H1 (cell line): ENCODE measurements at places on chromosomes 6 and 20.

GRCh38 chr6:144418959-144419545 lies 133.9 kb downstream of the UTRN start:
- peaks cover 9% of the 10 kb centered on the region for H3K4me1 ChIP-seq
- DNase-seq: no peak
- H3K27me3 ChIP-seq: no peaks in the 10 kb centered on the region
- no peak overlapping the region for H3K4me3 ChIP-seq
- no peaks in the 10 kb centered on the region for H3K36me3 ChIP-seq

DNA sequence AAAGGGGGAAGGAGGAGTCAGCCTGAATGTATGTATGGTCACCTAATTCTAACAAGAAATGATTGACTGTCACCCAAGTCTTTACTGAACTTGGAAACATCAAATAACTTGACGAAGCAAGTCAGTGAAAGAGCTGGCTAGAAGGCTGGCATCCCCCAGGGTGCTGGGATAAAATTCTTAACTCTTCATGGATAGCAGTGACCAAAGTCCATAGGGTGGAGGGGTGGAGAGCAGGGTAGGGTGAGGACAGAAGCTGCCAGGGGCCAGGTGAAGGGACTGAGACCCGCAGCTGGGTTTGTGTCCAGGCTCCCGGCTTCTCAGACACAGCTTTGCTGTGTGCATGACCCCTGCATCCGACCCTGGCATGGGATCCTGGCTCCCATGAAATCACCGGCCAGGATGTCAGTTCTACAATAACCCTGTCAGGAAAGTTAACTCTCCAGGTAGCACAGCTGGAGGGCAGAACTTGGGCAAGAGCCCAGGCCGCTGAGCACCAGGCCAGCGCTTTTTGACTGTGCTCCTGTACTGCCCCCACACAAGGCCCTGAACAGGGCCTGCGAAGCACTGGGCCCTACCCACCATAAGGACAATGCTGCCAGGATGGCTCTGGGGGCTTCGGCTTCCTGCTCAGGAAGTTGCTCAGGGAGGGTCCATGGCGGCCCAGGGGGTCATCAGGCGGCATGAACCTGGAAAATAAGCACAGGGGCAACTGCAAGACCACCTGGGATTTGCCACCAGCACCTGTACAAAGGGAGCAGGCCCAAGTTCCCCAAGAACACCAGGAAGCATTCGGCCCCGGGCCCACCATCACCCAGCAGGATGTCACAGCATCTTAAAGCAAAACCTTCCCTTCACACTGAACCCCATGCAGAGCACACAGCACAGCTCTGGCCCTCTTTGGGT lies 32.5 kb downstream of the ZC3H12D start:
- H3K27me3 ChIP-seq: peaks cover 31% of the 10 kb centered on the region
- no peak for DNase-seq
- no peaks in the 10 kb centered on the region for H3K4me1 ChIP-seq
- no peak overlapping the region for H3K4me3 ChIP-seq

DNA sequence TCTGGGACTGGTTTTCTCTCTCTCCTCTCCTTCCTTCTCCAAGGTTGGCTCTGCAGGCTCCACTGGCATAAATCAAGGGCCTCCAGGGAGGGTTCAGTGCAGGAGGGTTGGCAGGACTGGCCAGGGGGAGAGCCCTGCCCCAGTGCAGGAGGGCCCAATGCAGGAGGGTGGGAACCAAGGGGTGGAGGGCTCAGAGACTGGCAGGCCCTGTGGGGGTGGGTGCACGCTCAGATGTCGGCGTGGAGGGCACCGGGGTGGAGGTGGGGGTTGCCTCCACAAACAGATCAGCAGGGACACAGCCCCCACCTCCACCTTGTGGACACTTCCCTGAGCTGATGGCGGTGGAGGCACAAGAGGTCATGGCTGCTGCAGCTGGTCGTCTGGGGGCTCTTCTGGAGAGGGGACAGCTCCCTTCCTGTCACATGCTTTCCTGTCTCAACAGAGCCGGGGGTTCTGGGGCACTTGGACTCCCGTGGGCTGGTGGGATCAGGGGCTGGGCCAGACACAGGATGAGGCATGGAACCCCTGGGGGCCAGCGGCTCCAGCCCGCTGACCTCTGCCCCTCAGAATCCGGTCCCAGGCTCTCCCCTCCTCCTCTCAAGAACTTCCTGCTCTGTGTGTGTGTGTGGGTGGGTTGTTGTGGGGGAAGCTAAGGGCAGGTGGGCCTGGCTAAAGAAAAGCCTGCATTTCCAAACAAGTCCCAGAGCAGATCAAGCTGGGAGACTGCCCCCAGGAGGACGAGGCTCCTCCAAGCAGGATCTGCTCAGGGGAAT lies 2.7 kb upstream of the ABHD16B start:
- peaks cover 47% of the 10 kb centered on the region for H3K4me1 ChIP-seq
- H3K4me3 ChIP-seq: no peak overlapping the region
- no peaks in the 10 kb centered on the region for H3K27me3 ChIP-seq
- peak; percentile 67 for DNase-seq
- no peak overlapping the region; the same call in 1 of the 2 replicates for H3K27ac ChIP-seq
- no peaks in the 10 kb centered on the region for H3K36me3 ChIP-seq

DNA sequence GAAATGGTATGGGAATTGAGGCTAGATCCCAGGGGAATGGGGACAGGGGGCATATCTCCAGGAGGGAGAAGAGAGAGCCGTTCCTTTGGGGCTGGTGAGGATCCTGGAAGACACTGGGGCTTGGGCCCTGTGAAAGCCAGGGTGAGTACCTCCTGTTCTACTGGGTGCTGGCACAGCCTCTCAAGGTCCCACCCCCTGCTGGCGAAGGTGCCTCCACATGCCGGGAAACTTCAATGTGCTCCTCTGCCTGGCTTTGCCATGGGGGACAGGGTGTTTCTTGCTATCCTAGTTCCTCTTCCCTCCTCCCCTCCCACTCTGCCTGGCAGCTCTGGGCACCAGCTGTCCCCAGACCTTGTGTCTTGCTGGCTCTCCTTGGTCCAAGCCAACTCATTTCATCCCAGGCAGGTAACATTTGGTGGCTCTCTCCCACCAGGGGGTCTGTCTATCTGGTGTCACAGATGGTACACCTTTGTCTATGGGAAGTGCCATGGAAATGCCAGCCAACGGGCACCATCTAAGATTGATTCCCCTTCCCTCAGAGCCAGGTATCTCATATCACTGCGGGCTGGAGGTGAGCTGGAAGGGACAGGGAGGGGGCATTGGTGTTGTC lies 56.8 kb downstream of the MDGA1 start:
- no peaks in the 10 kb centered on the region for H3K4me1 ChIP-seq
- no peak for DNase-seq
- no peak overlapping the region for H3K27ac ChIP-seq
- H3K36me3 ChIP-seq: no peaks in the 10 kb centered on the region
- no peak overlapping the region for H3K4me3 ChIP-seq

DNA sequence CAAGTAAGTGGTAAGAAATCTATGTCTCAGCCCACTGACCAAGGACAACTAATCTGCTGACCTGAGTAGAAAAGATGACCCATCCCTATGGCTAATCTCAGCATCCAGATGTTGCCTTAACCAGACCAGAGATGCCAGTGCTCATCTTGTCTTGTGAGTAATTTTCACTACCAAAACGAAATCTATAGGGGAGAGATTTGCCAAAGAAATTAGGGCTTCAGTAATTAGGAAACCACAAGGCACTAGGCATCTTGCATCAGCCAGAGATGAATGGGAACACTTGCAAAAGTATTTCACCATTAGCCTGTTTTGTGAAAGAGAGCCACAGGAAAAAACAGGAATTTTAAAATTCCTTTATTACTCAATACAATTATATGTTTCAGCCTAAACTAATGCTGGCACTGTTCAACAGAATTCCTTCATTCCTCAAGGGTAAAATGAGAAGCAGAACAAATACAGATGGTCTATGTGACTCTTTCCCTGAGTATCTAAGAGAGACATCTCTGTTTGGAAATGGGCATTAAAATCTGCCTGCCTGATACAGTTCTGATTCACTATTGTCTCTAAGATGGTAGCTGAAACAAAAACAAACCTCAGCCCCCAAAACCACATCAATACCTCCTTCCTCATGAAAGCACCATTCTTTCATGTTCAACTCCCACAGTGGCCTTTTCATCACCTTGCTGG lies 87.8 kb downstream of the GMDS start:
- H3K4me1 ChIP-seq: peaks cover 3% of the 10 kb centered on the region; the same call in 1 of the 2 replicates
- DNase-seq: no peak
- H3K4me3 ChIP-seq: no peak overlapping the region
- no peaks in the 10 kb centered on the region for H3K36me3 ChIP-seq

DNA sequence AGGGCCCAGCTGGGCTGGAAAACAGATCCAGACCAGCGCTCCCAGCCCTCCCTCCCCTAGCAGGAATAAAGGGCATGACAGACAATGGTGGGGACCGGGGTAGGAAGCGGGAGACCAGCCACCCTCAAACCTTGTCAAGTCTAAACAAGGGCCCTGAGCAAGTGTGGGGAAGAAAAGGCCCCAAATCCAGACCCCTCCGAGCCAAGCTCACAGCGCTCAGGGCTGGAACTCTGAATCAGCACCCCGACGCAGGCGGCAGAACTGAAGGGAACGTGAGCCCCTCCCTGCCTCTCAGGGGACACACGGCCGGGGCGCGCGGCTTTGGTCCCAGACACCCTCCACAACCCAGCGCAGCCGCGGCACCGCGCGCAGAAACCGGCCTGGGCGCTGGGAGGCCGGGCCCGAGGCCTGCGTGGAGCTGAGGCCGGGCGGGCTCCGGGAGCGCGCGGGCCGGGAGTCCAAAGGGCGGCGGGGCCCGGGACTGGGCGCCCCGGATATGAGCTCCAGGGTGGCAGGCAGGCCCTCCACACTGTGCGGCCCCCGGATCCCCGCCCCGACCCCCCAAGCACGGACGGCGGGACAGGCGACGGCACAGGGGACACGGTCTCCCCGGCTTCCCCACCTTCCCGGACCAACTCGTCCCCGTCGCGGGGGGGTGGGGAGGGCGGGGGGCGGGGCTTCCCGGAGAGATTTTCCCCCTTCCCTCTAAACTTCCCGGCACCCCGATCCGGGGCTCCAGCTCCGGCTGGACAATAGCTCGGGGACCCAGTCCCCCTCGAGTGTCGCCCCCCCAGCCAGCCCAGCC lies 641 bp downstream of the TEAD3 start:
- H3K4me3 ChIP-seq: peak overlapping the region; percentile 50
- DNase-seq: no peak
- H3K4me1 ChIP-seq: peaks cover 36% of the 10 kb centered on the region
- H3K36me3 ChIP-seq: no peaks in the 10 kb centered on the region
- H3K27me3 ChIP-seq: no peaks in the 10 kb centered on the region
- no peak overlapping the region for H3K27ac ChIP-seq

DNA sequence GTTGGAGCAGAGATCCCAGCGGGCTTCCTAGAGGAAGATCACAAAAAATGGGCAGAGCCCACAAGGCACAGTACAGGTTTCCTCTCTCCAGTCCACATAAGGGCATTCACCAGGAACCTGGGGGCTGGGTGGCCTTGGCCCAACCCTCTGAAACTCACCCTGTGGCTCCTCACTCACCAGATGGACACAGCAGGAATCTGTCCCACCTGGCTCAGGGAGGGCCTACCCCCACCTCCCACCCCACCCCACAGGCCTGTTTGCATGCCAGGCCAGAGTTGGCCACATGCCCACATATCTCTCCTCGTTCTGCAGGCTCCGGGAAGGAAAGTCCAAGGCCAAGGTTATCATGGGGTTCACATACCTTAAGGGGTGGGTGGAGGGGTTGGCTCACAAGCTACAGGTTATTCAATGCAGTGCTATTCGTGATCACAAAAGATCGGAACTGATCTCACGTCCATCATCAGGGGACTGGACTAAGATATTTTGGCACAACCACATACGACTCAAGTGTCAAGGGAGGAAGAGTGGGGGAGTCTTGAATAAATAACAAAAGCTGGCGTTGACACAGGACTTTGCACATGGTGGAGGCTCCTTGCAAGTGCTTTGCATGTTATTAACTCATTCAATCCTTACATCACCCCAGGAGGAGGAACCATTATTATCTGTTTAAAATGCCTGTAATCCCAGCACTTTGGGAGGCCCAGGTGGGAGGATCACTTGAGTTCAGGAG lies 13.0 kb downstream of the RIPOR3 start:
- no peak for DNase-seq
- H3K27ac ChIP-seq: no peak overlapping the region
- H3K27me3 ChIP-seq: no peaks in the 10 kb centered on the region
- no peaks in the 10 kb centered on the region for H3K36me3 ChIP-seq
- H3K4me3 ChIP-seq: no peak overlapping the region

DNA sequence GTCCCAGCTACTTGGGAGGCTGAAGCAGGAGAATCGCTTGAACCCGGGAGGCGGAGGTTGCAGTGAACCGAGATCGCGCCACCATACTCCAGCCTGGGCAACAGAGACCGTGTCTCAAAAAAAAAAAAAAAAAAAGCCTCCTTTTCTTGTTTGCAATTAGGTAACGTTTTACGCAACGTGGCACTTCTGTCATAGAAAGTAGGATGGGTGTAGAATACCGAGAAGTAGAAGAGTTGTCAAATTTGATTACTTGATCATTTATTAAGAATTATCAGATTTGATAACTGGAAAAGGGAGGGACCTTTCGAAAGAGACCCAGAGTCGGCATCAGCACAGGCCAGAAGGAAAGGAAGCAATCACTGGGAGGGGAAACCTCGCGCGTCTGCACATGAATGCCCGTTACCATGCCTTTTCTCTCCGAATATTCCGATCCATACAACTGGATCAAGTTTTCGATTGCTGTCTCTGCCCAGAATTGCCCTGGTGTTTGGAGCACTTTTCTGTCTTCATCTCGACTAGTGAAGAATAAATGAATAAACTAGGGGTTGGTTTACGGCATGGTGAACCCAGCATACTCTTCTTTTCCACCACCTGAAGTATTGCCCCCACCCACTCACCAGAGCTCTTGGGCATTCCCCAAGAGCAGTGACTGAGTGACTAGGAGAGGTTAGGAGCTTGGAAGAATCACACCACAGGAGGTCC lies 4.5 kb upstream of the TFAP2D start:
- peaks cover 95% of the 10 kb centered on the region for H3K27me3 ChIP-seq
- DNase-seq: no peak
- H3K27ac ChIP-seq: no peak overlapping the region
- no peaks in the 10 kb centered on the region for H3K36me3 ChIP-seq
- H3K4me1 ChIP-seq: peaks cover 3% of the 10 kb centered on the region
- H3K4me3 ChIP-seq: peak overlapping the region; percentile 0; the same call in 1 of the 2 replicates

DNA sequence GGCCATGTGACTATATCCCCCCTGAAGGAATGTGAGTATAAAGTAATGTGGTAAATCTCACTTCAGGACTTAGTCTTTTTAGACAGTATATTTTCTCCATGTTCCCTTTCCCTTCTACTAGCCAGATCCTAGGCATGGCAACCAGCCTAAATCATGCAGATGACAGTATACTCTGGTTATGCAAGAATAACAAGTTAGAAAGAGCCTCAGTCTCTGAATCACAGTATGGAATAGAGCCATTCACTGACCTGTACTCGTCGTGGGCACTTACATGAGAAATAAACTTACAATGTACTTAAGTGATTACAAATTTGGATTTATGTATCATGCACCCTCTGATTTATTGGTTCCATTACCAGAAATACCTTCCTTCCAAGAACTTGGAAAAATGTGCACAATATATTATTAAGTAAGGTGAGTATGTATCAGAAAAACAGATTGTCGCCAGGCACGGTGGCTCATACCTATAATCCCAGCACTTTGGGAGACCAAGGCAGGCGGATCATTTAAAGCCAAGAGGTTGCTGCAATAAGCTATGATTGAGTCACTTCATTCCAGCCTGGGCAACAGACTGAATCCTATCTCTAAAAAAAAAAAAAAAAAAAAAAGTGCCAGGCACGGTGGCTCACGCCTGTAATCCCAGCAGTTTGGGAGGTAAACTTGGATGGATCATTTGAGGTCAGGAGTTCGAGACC lies 25.1 kb upstream of the FAM8A1 start:
- no peaks in the 10 kb centered on the region for H3K36me3 ChIP-seq
- no peak overlapping the region for H3K27ac ChIP-seq
- no peak for DNase-seq
- H3K4me3 ChIP-seq: no peak overlapping the region
- no peaks in the 10 kb centered on the region for H3K27me3 ChIP-seq
